Fibroblast of skin of left biceps (primary cell): ENCODE measurements at places on chromosomes 1 and 21.

DNA sequence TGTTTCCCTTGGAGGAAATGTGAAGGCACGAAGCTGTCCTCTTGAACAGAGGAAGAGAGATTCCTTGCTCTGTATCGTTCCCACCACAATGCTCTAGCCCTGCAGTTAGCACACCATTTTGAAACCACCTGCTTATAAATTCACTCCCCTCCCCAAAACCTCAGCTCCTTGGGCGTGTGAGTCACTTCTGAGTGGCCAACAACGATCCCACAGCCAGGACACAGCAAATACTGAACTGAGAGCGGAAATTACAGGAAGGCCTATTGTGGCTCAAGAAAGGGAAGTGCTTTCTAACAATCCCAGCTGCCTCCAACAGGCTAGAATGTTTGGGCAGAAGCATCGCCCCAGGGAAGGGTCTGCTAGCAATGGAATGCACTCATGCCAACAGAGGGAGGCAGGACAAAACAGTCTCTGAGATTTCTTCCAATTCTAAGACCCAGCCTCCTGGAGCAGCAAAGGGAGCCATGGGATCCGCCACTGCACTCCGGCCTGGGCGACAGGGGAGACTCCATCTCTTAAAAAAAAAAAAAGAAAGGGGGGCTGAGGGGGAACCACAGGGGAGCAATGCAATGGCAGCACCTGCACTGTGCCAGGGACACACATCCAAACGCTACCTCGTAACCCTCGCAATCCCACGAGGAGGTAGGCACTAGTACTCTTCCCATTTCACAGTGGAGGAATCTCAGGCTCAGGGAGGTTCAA, 1.9 kb downstream of the TMEM53 start:
- no peak for DNase-seq

DNA sequence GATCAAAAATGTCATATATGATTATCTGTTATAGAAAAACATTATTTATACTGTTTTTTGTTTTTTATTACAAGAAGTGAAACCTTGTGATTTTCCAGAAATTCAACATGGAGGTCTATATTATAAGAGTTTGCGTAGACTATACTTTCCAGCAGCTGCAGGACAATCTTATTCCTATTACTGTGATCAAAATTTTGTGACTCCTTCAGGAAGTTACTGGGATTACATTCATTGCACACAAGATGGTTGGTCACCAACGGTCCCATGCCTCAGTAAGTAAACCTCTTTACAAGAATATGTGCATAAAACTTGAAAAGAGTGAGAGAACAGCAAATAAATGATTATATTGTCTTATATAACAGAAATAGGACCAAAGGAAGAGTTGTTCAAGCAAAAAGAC, 14.5 kb downstream of the CFHR4 start:
- DNase-seq, result no peak

- no peak for DNase-seq
These were observed 57.7 kb downstream of the NTNG1 start for GRCh38 chr1:107198561-107198960.

DNA sequence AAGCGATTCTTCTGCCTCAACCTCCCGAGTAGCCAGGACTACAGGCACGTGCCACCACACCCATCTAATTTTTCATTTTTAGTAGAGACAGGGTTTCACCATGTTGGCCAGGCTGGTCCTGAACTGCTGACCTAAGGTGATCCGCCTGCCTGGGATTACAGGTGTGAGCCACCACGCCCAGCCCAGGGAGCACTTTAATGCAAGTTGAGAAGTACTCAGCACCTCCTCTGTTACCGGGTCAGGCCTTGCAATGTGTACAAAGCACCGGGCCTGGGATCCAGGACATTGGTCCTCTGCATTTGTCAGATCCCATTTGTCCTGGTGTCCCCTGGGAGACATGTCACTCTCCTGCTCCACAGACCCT, 143.6 kb downstream of the TOMM20 start:
- DNase-seq, result no peak

- no peak for DNase-seq
These were observed 3.2 kb upstream of the ARPC5 start for GRCh38 chr1:183638649-183639387.

- DNase-seq, result no peak
These were observed 74.5 kb downstream of the S1PR1 start for GRCh38 chr1:101311146-101311920.

- peak; percentile 29 for DNase-seq
These were observed 3.8 kb upstream of the HES3 start for GRCh38 chr1:6239950-6240768.

DNA sequence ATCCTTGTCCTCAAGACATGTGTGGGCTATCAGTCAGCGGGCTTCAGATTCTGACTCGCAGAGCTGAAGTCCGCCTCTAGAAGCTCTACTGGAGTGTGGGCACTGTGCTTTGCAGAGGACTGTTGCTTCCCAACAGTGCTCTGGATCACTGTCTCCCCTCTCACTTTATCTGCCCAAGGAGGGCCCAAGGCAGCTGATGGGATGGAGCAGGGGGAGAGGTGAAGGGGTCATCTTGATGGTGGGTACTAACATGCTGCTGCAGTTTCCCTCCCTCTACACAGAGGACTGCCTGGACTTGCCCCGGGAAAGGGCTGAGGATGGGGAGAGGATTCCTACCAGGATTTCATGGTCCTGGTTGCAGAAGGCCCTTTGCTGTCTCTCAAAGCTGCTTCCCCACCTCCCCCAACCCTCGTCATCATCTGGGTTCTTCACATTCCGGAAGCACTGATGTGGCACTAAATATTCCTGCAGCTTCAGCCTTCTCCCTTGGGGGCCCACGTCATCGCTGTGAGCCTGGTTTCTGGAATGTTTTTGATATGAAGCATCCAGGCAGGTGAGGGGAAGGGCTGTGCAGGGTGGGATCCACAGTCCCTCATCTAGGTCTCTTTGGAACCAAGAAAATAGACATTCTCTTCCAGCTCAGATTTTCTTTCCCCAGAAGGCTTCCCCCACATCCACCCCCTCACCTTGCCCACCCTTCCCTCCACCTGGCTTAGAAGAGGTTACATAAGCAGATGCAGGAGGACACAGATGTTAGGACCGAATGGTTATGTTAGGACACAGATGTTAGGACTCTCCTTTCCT, 23.2 kb downstream of the NUAK2 start:
- peak; percentile 97 for DNase-seq

GRCh38 chr21:41985662-41986416, 24.3 kb downstream of the ZBTB21 start:
- no peak for DNase-seq

GRCh38 chr1:10387677-10388386, 11.0 kb upstream of the PGD start:
- DNase-seq, result peak; percentile 54

DNA sequence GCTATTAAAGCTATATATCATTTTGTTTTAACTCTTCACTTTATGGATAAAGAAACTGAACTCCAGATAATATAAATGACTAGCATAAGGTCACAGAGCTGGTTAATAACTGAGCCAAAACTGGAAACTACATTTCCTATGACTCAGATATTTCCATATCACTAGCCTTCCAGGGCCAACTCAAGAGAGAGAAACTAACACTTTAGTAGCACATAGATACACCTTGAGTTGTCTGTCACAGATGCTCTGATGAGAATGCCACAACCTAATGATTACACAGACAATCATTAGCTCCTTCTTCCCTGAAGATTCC, 40.7 kb downstream of the NME7 start:
- no peak for DNase-seq

GRCh38 chr1:18736958-18737357, 106.3 kb downstream of the PAX7 start:
- DNase-seq, result no peak

- DNase-seq, result no peak
These were observed 54.0 kb downstream of the NTPCR start for GRCh38 chr1:233004451-233004850.

GRCh38 chr1:212690816-212691403, 8.7 kb downstream of the BATF3 start:
- DNase-seq, result no peak

DNA sequence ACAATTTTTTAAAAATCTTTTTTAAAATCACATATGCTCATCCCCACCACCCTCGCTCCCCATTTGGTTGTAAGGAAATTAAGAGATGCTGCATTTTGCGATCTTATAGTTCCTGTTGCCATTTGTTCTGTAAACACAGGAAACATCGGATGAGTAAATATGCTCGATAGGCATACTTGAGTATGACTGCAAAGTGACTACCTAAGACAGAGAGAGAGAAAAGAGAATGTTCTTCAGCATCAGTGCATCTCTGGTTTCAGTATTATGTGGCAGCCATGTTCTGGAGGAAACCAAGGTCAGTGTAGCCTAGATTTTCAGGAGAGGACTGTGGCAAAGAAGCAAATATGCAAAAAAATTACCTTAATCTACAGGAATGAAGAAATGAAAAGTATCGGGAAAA, 265.5 kb upstream of the FMN2 start:
- no peak for DNase-seq

DNA sequence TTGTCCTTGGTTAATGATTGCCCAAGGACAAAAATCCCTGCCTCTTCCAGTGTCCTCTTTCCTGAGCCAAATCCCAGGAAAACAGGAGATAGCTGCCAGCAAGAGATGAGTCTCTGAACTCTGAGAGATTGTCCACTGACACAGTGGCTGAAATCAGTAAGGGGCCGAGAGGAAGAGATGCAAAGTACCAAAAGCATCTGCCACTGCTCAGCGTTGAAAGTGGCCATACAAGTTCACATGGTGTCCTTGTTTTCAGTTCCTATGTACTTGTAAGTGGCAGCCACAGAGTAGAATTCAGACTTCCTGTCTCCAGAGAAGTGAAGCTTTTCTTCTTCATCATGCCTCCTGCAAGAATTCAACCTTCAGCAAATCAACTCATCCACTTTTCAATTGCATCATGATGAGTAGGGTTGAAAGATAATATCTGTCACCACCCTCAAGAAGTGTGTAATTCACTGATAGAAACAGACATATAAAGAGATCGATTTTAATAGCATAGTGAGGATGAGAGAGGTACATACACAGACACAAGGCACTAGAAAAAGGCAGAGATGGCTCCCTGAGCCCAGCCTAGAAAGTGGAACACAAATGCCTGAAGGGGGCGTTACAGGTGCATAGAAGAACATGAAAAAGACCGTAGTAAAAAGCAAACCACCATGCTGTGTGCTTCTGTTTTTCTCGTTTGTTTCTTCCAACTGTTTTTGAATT, 185.8 kb downstream of the MRPL39 start:
- peak; percentile 13 for DNase-seq

DNA sequence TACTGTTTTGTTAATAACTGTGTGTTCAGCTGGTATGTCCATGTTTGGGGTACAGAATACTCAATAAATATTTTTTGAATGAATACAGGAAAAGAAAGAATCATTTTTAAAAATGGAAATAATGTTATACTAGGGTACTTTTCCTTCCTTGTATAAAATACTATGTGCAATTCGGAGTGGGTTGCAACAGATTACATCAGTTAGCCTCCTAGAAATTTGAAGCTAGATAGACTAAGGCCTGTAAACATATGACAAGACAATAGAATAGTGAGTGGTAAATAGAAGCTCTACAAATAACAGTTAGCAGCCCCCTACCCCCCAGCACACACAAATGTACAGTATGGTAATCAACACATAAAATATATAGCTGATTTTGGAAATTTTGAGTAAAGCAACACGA, 195.9 kb downstream of the KCNT2 start:
- no peak for DNase-seq

- DNase-seq, result no peak
These were observed 65.5 kb downstream of the PRDM16 start for GRCh38 chr1:3134381-3135072.

DNA sequence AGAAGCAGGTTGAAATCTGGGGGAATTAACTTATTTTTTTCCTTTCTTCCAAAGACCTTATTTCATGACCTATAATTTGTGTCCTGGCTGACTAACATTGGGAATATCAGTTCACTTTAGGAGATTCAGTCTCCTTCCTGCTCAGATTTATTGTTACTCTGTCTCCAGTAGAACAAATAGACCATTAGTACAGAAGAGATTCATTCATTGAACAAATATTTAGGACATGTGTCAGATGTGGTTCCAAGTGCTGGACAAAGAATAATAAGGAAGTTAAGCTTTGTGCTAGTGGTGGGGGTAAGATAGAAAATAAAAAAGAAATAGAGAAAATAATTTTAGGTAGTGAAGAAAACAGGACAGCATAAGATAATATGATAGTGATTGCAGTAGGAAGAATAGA, 20.3 kb downstream of the ZMYM4 start:
- DNase-seq, result no peak

DNA sequence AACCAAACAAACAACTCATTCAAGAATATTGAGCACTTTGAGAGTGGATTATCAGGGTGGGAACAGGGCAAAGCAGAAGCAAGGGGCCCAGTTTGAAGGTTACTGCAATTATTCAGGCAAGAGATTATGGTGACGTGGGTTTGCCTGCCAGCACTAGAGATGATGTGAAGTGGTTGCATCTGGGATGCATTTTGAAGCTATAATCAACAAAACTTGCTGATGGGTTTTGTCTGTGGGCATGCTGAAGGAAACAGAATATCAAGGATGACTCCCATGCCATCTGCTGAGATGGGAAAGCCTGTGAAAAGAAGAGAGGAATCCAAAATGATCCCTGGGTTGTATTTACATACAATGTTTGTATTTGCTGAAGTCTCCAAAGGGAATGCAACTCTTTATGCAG, 224.3 kb upstream of the GREM2 start:
- no peak for DNase-seq

DNA sequence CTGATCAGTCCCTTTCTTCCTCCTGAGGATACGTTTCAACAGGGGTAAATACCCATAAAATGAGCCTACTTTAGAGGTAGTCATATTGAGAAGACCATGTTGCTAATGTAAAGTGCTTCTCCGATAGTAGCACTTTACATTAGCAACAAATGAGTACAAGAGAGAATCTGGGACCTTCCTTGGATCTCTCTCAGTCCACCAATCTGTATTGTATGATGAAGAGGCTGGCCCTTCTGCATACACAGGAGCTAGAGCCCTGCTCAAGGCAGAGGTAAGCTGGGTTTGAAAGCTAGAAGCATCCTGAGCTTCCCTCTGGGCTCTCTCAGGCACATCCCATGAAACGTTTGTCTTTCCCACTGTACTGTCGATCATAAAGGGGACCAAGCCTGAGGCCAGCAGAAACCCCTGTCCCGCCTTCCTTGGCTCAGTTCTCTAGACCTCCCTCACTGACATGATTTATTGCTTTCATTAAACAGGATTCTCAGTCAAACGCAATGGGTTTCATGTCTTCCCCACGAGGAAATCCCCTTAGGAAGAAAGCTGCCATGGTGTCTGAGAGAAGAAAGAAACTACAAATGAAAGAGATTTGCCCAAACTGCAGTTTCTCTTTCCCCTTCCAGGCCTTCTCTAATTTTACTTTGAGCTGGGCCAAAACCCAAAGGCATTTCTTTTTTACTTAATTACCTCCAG, 62.8 kb upstream of the BCAR3 start:
- no peak for DNase-seq

GRCh38 chr1:40312238-40313205, 4.6 kb downstream of the COL9A2 start:
- no peak for DNase-seq
